ENCODE measurements at places on chromosomes 13 and 19. TPM values are rescaled to one million over a fixed set of nuclear protein-coding genes. Genes with fewer than 3 reads are reported as not detected.

DNA sequence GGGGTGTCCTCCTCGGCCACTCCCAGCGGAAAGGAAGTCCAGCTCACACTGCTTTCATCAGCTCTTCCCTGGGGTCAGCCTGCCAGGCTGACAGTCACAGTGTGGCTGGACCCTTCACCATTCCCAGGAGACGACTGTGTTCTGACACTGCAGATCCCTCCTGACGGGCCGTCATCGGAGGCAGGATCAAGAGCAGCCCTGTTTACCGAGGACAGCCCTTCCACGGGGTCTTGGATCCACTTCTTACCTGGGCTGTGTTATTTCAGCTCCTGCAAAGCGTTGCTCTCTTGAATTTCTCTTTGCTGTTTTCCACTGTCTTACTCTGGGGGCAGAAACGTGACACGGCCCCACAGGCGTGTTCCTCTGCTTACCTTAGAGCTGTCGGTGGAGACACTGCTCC is 149.9 kb upstream of the SOX1 start:
- DNase-seq = no peak
- no peaks in the 10 kb centered on the region for H3K4me1 ChIP-seq
- no peaks in the 10 kb centered on the region for H3K36me3 ChIP-seq
- H3K4me3 ChIP-seq = no peak overlapping the region

The ZNF729 gene
- not detected for total RNA-seq

The CRTC1 gene
- 7.0 TPM for total RNA-seq

The SHISA7 gene
- total RNA-seq = not detected

GRCh38 chr13:69903081-69903480 is 204.5 kb upstream of the ATXN8OS start:
- DNase-seq = no peak
- no peak overlapping the region for H3K4me3 ChIP-seq
- H3K4me1 ChIP-seq = no peaks in the 10 kb centered on the region
- H3K27me3 ChIP-seq = no peaks in the 10 kb centered on the region
- no peak overlapping the region for H3K27ac ChIP-seq
- H3K36me3 ChIP-seq = no peaks in the 10 kb centered on the region

DNA sequence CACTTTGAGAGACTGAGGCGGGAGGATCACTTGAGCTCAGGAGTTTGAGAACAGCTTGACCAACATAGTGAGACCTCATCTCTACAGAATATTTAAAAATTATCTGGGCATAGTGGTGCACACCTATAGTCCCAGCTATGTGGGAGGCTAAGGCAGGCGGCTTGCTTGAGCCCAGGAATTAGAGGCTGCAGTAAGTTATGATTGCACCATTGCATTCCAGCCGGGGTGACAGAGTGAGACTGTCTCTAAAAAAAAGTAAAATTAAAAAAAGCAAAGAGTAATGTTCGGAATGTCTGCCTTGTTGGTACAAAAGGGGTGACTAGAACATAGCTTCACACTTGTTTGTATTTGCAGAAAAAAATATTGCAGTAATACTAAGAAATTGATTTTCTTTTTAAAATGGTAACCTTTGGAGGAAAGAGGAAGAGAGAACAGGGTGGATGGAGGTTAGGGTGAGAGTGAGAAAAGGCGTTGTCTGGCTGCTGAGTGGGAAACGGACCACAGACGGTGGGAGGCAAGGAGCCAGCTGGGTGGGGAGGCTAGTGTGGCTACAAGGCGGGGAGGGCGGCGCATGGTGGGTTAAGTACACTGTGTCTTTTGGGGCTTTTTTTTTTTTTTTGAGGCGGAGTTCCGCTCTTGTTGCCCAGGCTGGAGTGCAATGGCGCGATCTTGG is 10.2 kb downstream of the PPP1R14A start:
- H3K4me1 ChIP-seq = peaks cover 10% of the 10 kb centered on the region
- no peaks in the 10 kb centered on the region for H3K27me3 ChIP-seq
- peaks cover 10% of the 10 kb centered on the region for H3K36me3 ChIP-seq
- no peak overlapping the region for H3K4me3 ChIP-seq
- H3K27ac ChIP-seq = no peak overlapping the region

The BEST2 gene
- total RNA-seq = 0.11 TPM

DNA sequence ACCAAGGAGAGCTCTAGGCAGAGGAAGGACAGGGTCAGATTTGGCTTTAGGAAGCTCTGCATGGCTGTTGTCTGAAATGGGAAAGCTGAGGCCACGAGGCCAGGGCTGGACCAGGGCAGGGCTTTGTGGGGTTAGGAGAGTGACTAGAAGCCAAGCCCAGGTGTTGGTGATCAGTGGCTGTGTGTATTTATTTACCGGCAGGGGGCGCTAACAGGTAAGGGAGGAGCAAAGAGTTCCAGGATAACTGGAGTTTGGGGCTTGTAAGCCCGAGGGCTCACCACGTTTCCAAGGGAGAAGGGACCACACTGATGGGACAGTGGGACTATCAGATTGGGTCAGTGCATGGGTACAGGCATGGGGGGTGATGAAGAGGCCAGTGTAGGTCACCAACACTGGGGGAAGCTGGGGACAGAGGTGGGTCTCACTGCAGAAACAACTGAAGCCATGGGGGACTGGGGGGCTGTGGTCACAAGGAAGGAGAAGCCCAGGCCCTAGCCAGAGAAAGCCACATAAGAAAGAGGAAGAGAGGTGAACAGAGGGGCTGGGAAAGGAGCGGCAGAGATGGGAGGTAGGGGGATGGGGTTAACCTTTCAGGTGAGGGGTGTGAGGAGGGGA is 3.9 kb downstream of the TMEM147 start:
- DNase-seq = peak; percentile 39
- H3K36me3 ChIP-seq = peaks cover 24% of the 10 kb centered on the region
- no peak overlapping the region for H3K27ac ChIP-seq
- H3K4me1 ChIP-seq = peaks cover 16% of the 10 kb centered on the region
- H3K4me3 ChIP-seq = no peak overlapping the region
- H3K27me3 ChIP-seq = no peaks in the 10 kb centered on the region

DNA sequence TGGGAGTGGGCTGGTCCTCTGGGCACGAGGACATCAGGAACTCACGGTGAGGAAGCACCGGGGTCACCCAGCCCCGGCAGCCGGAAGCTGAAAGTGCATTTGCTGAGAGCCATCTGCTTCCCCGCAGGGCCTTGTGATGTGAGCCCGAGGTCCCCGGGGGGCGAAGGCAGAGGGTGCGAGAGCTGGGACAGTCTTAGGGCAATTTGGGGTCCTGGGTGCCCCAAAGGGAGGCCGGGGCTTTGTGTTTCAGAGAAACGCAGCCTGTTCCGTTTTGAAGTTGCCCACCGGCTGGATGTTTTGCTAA is 4.8 kb downstream of the F2RL3 start:
- H3K27ac ChIP-seq = no peak overlapping the region
- H3K27me3 ChIP-seq = peaks cover 21% of the 10 kb centered on the region
- no peak overlapping the region for H3K4me3 ChIP-seq
- no peaks in the 10 kb centered on the region for H3K36me3 ChIP-seq
- peaks cover 21% of the 10 kb centered on the region for H3K4me1 ChIP-seq

- no peaks in the 10 kb centered on the region for H3K36me3 ChIP-seq
- no peak overlapping the region for H3K4me3 ChIP-seq
These were observed 6.8 kb upstream of the FRY start for GRCh38 chr13:32024750-32025149.

Data from activated T-helper 2 cell treated with anti-CD3 and anti-CD28 coated beads, Interferon-gamma antibody, Interleukin-2, Interleukin-4, amounts not matched to agents 10 μg/mL and 5 μg/mL and 100 μg/mL, durations not matched to agents 14 hours and 24 hours and 36 hours (primary cell).